ENCODE measurements at places on chromosomes 7 and 10. TPM values are rescaled to one million over a fixed set of nuclear protein-coding genes. Genes with fewer than 3 reads are reported as not detected.
A peak's percentile ranks its signal among the peaks of the same experiment; 100 is the strongest.

EPHB6 gene
- 1.1 TPM for polyA plus RNA-seq

CPN1 gene
- polyA plus RNA-seq: not detected

RELN gene
- 8.6 TPM for polyA plus RNA-seq

GRCh38 chr7:73451780-73452398 lies 18.3 kb downstream of the FZD9 start:
- peak; percentile 46 for DNase-seq

- peak; percentile 10 for DNase-seq
Measured at GRCh38 chr7:41142904-41143473, 559.9 kb downstream of the INHBA start.

- no peak for DNase-seq
Measured at GRCh38 chr7:151070574-151070960, 10.0 kb downstream of the FASTK start.

DNA sequence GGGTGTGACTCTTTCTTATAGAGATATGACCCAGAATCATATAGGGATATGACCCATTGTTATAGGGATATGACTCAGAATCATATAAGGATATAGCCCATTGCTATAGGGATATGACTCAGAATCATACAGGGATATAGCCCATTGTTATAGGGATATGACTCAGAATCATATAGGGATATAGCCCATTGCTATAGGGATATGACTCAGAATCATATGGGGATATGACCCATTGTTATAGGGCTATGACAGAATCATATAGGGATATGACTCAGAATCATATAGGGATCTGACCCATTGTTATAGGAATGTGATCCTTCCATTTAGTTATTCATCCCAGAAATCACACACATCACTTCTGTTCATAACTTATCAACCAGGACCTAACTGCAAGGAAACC lies 312.2 kb upstream of the ADARB2 start:
- no peak for DNase-seq

DNA sequence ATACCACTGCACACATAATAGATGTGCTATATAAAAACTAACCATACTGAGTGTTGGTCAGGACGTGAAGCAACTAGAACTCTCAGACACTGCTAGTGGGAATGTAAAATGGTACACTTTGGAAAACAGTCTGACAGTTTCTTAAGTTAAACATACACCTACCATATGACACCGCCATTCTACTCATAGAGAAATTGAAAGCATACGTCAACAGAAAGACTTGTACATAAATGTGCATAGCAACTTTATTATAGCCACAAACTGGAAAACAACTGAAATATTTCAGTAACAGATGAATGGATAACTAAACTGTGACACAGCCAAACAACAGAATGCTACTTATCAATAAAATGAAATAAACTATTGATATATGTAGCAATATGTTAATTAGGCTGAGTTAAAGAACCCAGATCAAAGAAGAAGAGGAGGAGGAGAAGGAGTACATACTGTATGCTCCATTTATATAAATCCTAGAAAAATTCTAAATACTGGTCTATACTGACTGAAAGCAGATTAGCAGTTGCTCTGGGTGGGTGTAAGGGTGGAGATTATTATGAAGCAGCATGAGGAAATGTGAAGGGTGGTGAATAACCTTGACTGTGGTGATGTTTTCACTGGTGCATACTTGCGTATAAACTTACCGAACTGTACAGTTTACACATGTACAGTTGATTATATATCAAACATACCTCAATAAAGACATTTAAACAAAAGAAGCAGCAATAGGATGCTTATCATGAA lies 48.6 kb downstream of the ARHGAP21 start:
- no peak for DNase-seq

DNA sequence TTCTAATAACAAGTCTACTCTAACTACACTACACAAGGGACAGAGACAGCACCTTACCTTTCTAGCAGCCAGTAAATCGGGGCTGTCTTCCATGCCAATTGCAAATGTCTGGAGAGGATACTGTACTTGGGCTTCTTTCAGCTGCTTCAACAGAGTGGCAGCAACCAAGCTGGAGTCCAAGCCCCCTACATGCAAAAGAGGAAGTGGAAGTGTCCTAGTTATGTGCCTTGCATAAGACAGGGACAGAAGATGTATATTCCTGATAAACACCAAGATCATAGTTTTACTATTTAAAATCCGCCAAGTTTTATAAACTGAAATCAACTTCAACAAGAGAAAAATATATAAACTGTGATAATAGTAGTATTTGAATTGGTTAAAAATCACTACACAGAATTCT lies 14.0 kb downstream of the ASNS start:
- no peak for DNase-seq

DNA sequence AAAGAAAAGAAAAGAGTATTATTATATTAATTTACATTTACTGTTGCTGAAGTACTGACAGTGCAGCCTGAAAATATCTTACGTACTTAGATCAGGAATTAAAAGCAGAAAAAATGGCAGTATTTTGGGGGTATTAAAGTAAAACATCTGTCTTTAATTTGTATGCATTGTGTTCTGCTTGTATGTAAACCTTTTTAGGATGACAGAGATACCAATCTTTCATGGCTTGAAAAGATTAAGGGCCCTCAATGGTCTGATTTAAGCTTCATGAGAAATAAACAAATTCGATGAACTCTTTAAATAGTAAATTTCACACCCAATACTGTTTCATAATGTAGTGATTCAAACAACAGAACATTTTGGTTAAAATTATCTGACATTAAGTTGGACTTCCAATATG lies 116.3 kb downstream of the MLLT10 start:
- DNase-seq: no peak

GRCh38 chr7:90346336-90347125 lies at the start of gene GTPBP10:
Gene GTPBP10, plus strand, starts transcription at chr7:90346716. Its CDS starts 26 bp downstream, at chr7:90346742.
- peak; percentile 96 for DNase-seq

DNA sequence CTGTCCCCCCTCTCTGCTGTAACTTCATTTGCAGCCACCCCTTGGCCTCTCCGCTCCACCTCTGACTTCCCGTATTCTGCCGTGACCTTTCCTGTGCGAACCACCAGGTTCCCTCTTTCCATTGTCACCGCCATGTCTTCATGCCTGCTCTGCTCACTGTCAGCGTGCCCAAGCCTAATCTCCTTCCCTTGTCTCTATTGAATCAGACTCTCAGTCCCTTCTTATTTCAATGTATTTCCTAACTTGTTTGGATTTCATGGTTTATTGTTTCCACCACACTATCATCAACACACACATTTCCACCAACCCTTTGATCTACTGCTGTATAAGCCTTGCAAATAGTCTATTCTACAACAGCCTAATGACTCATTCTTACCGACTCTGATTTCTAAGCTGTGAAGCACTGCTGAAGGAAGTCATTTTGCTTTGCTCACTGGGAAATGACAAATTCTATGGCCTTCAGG lies 30.0 kb upstream of the INHBA start:
- DNase-seq: no peak

DNA sequence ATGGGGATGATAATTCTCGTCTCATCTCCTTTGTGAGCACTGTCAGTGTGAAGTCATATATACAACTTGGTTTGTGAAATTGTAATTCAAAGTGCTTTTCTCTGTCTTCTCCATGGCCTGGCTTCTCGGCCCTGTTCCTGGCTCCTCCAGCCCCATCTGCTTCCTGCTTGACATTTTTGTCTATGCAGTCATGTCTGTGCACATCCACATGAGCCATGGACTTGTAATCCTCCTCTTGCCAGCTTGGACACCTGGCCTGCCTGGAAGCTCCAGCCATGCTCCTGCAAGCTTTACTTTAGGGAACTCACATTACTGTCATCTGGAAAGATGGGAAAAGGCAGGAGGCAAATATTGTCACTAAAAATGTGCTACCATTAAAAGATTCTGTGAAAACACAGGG lies 576.0 kb upstream of the DPP6 start:
- no peak for DNase-seq
